ENCODE measurements at places on chromosomes 12 and 14. TPM values are rescaled to one million over a fixed set of nuclear protein-coding genes. Genes with fewer than 3 reads are reported as not detected.

The USP44 gene
- 0.25 TPM for total RNA-seq

The PMEL gene
- total RNA-seq = 3.6 TPM

DNA sequence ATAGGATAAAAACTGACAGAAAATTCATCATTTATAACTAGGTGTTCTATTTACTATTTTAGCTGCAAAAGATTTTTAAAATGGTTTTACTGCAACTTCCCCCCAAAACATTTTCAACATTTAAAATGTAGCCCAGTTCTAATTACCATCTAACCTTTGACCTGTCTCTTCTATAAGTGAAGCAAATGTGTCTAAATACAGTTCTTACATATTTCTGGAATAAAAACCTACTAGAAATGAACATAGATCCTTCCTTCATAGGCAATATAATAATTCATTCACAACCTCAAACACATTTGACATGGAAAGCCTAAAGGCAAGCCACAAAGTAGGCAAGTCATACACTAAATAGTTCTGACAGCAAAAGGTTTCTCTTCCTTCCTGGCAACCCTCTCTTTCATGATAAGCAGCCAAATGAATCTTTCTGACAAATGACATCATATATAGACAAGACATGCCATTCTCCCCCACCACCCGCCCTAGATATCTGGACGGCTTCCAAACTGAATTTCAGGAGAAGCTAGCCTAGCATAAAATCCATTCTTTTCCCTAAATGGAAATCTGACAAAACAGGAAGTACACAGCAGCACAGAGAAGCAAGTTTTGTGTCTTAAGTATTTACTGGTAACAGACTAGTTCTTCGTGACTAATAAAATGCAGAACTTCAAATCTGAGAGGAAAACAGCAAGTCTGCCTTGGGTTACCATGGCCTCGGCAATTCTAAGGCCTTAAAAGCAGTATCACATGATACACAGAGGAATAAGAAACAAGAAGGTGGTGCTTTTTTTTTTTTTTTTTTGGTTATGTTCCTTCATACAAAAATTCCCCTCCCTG lies 17.2 kb upstream of the ARID4A start:
- H3K4me1 ChIP-seq = peaks cover 22% of the 10 kb centered on the region
- H3K27me3 ChIP-seq = no peaks in the 10 kb centered on the region
- peak overlapping the region; percentile 96 for H3K27ac ChIP-seq

DNA sequence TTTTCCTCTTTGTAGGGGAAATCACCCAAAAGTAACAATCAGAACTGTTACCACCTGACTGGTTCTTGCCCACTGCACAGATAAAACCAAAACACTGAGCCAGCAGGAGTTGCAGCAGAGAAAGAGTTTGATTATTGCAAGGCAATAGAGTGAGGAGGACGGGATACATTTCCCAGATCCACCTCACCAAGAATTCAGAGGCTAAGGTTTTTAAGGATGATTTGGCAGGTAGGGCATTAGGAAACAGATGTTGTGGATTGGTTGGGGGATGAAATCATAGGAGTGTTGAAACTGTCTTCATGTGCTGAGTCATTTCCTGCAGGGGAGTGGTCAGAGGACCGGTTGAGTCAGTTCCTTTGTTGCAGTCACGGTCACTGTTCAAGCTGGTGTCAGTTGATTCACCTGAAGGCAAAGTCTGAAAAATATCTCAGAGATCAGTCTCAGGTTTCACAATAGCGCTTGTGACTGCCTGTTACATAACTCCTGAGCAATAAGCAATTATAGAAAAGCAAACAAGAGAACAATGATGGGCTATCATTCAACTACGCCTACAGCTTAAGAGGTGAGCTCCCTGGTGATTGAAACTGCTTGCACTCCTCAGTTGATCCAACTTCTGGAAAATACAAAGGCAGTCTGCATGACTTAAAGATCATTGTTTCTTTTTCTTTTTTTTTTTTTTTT lies 20.3 kb upstream of the AMN1 start:
- peaks cover 13% of the 10 kb centered on the region for H3K36me3 ChIP-seq
- no peaks in the 10 kb centered on the region for H3K27me3 ChIP-seq
- H3K27ac ChIP-seq = peak overlapping the region; percentile 79

DNA sequence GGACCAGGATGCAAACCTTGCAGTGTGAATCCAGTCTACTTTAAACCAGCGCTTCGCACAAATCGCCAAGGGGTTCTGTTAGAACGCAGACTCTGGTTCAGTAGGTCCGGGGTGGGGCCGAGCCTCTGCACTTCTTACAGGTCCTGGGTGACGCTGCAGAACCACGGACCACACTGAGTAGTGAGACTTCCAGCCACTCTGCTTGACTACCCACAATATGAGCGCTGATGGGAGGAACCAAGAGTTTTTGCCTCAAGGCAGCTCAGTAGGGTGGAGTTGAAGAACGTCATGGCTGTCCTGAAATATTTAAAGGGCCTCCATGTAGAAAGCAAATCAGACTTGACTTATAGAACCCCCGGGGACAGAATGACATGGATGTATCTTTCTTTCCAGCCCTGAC lies 138.0 kb upstream of the CRY1 start:
- no peaks in the 10 kb centered on the region for H3K36me3 ChIP-seq
- H3K4me1 ChIP-seq = peaks cover 3% of the 10 kb centered on the region
- peaks cover 52% of the 10 kb centered on the region for H3K27me3 ChIP-seq
- H3K4me3 ChIP-seq = no peak overlapping the region

DNA sequence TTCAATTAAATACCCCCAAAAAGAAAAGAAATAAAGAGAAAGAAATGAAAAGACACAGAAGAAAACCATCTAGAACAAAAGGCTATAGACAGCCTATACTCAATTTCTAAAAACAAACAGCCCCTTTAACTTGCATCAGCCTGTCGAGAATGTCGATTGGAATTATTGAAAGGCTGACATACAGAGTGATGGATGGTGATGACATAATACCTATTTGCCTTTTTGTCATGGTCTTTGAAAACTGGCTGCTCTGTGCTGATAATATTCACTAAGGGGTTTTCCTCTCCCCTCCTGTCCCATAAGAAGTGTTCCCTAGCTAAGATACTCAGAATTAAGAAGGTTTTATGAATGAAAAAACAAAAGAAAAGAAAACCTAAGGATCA lies 393.7 kb downstream of the SOX5 start:
- no peak overlapping the region for H3K27ac ChIP-seq
- no peak for DNase-seq
- H3K4me1 ChIP-seq = peaks cover 7% of the 10 kb centered on the region
- H3K36me3 ChIP-seq = no peaks in the 10 kb centered on the region
- H3K4me3 ChIP-seq = no peak overlapping the region
- peaks cover 18% of the 10 kb centered on the region for H3K27me3 ChIP-seq

- no peak overlapping the region for H3K27ac ChIP-seq
- no peak for DNase-seq
- no peak overlapping the region for H3K4me3 ChIP-seq
- H3K27me3 ChIP-seq = no peaks in the 10 kb centered on the region
Observed at GRCh38 chr12:56413392-56413791, 35.8 kb downstream of the TIMELESS start.

DNA sequence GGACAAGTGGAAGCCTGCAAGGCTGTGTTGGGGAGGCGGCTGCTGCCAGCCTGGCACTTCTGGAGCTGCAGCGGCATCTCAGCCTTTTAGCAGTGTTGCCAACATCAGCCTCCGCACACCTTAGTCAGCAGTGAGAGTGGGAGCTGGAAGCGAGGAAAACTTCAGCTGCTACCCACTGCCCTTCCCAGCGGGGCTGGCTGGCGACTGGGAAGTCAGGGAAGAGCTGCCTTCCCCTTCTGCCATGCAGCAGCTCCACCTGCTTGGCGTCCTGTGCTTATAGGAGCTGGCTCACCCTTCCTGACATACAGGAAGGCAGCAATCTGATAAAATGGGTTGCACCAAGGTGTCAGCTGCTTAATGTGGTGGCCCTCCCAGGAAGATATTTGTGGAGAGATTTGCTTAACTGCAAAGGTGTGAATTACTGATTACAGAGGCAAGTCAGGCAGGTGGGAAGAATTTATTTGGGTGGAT lies 15.4 kb upstream of the PLEKHG3 start:
- no peak overlapping the region for H3K4me3 ChIP-seq
- H3K27ac ChIP-seq = no peak overlapping the region
- peaks cover 34% of the 10 kb centered on the region for H3K4me1 ChIP-seq
- H3K36me3 ChIP-seq = no peaks in the 10 kb centered on the region
- no peak for DNase-seq
- no peaks in the 10 kb centered on the region for H3K27me3 ChIP-seq

The CCDC60 gene
- total RNA-seq = 3.3 TPM

DNA sequence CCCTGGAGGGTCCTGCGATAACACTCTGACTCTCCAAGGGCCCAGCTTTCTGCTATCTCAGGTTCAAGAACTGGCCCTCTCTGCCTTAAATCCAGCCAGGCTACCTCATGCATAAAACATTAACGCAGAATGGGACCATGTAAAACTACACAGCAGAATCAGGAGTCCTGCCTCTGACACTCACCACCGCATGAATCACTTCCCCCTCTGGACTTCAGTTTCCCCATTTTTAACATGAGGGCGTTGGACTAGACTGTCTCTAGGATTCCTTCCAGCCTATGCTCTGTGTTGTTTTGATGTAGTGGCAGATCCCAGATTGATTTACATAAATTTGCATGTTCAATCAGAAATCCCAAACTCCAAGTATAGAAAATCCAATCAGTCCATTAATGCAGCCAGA lies 3.3 kb downstream of the NCKAP5L start:
- peaks cover 28% of the 10 kb centered on the region for H3K4me1 ChIP-seq
- H3K27ac ChIP-seq = no peak overlapping the region
- H3K4me3 ChIP-seq = peak overlapping the region; percentile 22
- H3K27me3 ChIP-seq = no peaks in the 10 kb centered on the region

GRCh38 chr12:92803903-92804302 lies 101.1 kb downstream of the PLEKHG7 start:
- H3K27ac ChIP-seq = no peak overlapping the region
- peaks cover 41% of the 10 kb centered on the region for H3K36me3 ChIP-seq
- H3K27me3 ChIP-seq = no peaks in the 10 kb centered on the region

The CD4 gene
- total RNA-seq = 3.8 TPM

DNA sequence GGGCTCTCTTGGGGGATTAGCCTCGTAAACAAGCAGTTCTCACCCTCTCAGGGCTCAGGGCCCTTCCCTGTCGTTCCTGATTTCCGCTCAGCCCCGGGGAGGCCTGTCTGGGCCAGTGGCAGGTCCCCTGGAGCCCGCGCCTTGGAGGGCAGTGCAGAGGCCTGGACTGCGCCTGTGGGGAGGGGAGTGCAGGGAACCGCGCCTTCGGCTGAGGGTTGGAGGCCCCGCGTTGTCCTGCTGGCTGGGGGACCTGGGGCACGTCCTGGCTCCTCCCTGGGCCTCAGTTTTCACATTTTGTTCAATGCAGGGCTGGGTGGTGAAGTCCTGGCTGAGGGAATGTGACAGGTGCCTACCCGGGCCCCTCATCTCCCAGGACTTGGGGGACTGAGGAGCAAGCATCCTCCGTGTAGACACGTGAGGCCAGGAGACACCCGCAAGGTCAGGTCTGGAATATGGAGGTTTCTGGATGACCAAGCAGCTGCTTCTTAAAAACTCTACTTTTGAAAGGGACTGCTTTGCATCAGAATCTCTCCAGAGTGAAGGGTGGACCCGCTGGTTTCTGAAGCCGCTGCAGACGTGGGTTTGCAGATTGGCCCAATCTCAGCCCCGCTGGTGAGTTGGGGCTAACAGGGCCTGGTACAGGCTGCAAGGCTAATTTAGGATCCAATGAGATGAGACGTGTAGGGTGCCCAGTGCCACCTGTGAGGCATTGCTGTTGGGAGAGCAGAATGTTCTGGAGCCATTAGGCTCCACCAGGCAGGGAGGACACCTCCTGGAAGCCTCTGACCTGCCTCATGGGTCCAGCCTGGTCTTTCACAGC lies 80.2 kb downstream of the KIF26A start:
- H3K36me3 ChIP-seq = no peaks in the 10 kb centered on the region
- H3K4me3 ChIP-seq = no peak overlapping the region
- no peak overlapping the region for H3K27ac ChIP-seq

DNA sequence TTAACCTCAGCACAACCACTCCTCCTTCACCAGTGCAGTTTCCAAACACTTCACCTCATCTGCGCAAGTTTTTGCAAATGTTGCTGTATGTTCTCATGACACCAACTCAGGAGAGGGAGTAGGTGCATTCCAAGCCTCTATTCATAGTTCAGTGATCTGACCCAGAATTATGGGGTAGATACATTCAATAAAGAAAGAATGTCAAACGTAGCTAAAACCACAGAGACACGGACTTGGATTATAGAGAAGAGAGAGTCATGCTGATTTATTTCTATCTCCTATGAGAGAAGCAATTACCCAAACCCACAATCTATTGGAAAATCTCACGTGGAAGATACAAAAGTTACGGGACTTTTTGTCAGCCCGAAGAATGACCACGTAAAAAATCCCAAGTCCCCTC lies 1006.0 kb upstream of the TMEM132C start:
- H3K4me3 ChIP-seq = no peak overlapping the region
- DNase-seq = no peak
- no peaks in the 10 kb centered on the region for H3K27me3 ChIP-seq
- H3K4me1 ChIP-seq = no peaks in the 10 kb centered on the region
- H3K27ac ChIP-seq = no peak overlapping the region
- H3K36me3 ChIP-seq = no peaks in the 10 kb centered on the region

- no peak overlapping the region for H3K27ac ChIP-seq
- no peaks in the 10 kb centered on the region for H3K36me3 ChIP-seq
- H3K4me1 ChIP-seq = no peaks in the 10 kb centered on the region
- H3K27me3 ChIP-seq = no peaks in the 10 kb centered on the region
Observed at GRCh38 chr12:22935501-22935900, 310.5 kb downstream of the ETNK1 start.

- DNase-seq = no peak
- no peak overlapping the region for H3K4me3 ChIP-seq
- H3K4me1 ChIP-seq = peaks cover 17% of the 10 kb centered on the region
- no peaks in the 10 kb centered on the region for H3K27me3 ChIP-seq
Observed at GRCh38 chr12:50825372-50825838, 17.3 kb upstream of the TMPRSS12 start.

DNA sequence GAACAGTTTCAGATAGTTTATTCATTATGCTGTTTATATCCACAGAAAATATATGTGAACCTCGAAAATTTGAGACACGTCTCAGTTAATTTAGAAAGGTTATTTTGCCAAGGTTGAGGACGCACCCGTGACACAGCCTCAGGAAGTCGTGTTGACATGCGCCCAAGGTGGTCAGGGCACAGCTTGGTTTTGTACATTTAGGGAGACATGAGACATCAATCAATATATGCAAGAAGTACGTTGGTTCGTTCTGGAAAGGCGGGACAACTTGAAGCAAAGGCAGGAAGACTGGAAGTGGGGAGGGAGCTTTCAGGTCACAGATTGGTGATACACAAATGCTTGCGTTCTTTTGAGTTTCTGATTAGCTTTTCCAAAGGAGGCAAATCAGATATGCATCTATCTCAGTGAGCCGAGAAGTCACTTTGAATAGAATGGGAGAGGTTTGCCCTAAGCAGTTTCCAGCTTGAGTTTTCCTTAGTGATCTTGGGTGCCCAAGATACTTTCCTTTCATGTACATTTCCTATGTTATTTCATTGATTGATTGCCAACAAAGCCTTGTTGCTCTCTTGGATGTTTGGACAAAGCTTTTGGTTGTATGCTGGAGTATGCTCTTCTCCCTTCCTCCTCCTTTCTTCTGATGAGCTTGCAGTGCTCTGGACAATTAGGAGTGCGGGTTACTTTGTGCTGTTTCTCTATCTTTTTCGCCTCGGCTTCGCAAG lies 3.2 kb downstream of the SNAPC1 start:
- no peak for DNase-seq
- H3K36me3 ChIP-seq = peaks cover 11% of the 10 kb centered on the region
- H3K27ac ChIP-seq = peak overlapping the region; percentile 63
- H3K27me3 ChIP-seq = no peaks in the 10 kb centered on the region
- H3K4me3 ChIP-seq = peak overlapping the region; percentile 47

The CLEC1A gene
- 0.32 TPM for total RNA-seq

- no peak for DNase-seq
- H3K27me3 ChIP-seq = peaks cover 11% of the 10 kb centered on the region
- peaks cover 5% of the 10 kb centered on the region for H3K4me1 ChIP-seq
- no peak overlapping the region for H3K4me3 ChIP-seq
Observed at GRCh38 chr12:101670007-101670671, 27.3 kb upstream of the CHPT1 start.
